ENCODE measurements at places on chromosomes 2 and 18.

GRCh38 chr18:3823073-3823472 lies 373.1 kb downstream of the TGIF1 start:
- no peak for DNase-seq

DNA sequence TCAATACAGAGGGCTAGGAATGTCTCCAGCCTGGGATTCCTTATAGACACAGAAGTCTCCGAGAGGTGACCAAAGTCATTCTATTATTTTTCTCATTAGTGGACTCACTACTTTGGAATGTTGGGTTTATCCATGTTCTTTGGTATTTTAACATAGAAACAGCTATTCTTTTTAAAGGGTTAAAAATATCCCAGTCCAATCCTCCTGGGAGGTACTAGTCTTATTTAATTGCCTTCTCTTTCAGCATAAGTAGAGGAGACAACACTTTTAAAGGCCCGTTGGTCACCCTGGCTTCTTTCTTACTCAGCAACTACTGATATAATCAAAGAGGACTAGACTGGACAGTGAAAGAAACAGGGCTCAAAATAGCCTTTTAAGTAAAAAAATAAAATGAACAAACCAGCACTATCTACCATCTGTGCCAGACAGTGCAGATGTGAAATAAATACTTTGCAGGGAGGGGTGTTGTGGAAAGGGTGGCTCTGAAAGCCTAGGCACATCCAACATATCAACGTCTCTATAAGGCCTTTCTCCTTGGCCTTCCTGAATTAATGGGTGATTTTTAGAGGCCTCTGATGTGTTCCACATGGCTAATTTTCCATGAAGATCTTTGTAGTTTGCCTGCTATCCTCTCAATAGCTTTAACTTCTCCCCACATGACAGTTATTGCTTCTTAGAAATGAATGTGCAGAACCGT lies 334.4 kb upstream of the THUMPD2 start:
- peak; percentile 93 for DNase-seq

GRCh38 chr18:7754725-7755181 lies 187.6 kb downstream of the PTPRM start:
- DNase-seq = peak; percentile 14

DNA sequence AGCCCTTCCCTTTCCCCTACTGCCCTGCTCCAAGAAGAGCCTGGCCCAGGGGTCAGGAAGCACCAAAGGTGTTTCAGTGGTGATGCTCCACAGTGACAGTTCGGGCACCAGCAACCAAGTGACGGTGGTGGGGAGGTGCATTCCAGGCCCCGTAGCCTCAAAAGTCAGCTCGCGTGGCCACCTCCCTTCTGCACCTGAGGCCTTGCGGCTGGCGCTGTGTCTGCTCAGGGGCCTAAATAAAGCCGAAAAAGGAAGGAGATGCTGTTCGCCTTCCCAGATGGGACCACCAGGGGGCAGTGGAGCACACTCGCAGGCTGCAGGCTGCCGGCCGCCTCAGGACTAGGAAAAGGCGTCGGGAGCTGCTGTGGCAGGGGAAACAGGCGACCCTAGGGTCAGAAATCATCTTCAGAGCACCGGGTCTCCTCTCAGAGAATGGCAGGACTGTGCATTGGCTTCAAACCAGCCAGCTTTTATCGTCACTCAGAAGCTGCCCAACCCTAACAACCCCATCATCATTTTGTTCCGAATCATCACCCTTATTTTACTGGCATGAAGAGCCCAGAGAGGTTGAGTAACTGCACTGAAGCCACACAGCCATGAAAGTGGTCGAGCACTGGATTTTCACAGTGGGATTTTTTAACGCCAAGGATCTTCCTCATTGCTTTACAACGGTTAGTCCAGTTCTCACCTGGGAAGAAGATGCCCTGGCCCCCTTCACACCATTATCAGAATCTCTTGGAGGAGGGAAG lies 213.0 kb upstream of the CELF4 start:
- DNase-seq = no peak

DNA sequence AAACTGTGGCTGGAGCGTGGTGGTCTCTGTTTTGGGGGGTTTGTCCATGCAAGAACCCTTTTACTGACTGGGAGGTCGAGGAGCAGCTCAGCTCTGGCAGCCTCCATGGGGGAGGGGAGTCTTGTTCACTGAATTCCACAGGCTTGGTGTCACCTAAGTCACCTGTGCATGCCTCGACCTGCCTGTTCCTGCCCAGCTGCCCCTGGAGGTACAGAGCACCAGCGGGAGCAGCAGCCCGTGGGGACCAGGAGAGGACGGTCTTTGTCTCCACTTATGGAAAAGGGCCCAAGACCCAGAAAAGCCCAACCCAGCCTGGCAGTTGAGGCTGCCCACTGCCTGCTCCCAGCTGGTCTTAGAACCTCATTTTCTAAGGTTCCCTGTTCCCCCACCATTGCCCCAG lies 168.7 kb upstream of the AGAP1 start:
- no peak for DNase-seq

DNA sequence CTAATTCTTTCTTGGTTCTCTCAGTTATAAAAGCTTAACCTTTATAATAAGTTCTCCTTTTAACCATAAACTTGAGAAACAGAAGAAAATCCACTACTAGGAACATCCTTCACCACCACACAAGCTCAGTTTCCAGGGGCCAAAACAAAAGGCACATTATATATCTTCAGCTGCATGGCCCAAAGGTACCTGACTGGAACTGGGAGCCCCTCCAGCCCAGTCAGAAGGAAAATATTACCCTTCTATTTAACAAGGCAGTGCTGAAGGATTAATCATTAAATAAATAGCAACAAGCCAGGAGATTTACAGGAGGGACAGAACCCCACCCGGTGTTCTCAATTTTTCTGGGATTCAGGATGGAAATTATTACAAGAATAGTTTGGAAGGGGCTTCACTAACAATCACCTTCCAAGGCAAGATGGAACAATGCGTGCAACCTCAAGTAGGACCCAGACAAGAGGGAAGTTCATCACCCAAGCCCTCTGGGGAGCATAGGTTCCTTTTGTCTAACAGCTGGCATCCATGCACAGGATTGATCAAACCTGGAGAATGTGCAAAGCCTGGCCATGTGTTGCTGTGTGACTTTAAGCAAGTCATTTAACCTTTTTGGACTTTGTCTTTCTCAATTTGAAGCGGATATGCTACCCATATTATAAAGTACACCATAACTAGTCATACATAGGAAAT lies 159.6 kb upstream of the SETBP1 start:
- DNase-seq = peak; percentile 40

DNA sequence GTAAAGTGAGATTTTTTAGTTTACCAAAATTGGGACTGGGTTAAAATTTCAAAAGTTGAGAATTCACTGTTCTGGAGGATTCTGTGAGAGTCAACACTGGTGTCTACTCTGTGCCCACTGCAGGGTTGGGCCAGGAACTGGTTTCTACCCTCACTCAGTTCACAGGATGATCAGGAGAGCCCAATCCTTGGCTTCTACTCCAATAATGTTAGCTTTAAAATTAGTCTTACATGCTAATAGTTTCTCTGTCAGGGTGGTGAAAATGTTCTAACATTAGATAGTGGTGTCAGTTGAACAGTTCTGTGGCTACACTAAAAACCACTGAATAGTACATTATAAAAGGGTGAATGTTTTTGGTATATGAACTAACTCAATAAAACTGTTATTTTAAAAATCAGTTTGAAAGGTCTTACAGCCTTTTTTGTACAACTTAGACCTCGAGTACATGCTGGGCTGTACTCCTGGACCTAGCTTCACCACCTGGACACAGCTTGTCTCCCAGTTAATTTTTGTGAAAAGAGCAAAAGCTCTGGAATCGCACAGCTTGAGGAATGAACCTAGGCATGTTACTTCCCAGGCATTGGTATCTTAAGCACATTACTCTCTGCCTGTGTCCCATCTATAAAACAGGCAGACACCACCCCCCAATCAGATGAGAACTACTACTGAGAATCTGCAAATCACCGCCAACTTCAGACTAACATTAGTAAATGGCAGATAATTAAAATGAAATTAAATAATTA lies 44.4 kb downstream of the ACVR1 start:
- peak; percentile 18 for DNase-seq

- DNase-seq = no peak
Observed at GRCh38 chr2:46122318-46122976, 174.8 kb upstream of the EPAS1 start.

DNA sequence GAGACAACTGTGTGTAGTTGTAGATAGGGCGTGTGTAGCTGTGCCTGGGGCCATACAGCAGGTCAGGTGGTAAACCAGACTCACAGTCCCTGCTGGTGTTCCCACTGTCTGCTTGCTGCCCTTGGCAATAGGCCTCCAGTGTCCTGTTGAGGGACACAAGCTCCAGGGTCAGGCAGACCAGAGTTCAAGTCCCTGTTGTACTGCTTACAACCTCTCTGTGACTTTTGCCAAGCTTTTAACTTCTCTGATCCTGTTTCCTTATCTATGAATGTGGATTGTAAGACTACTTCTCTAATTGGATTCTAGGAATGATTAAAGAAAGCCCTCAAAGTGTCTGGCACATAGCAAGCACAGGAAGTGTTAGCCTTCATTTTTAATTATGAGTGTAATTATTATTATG lies 68.6 kb downstream of the MERTK start:
- DNase-seq = no peak

- peak; percentile 84 for DNase-seq
Observed at GRCh38 chr18:22977847-22978701, 44.9 kb downstream of the RBBP8 start.

DNA sequence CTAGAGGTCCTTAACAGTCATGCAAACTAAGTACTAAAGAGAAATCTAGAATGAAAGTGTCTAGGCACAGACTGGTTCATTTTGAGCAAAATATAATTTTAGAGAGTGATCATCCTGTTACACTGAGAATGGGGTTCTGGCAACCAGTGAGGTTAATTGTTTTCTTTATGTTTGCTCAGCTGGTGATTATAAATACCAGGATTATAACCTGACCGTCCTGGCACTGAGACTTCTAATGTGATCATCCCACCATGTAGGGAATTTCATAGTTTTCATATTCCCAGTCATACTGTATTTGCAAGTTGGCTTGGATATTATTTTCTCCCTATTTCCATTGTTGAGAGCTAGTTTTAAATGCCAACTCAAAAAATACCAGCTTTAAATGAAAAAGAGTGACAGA lies 852.5 kb upstream of the LRATD1 start:
- DNase-seq = no peak

GRCh38 chr18:8694891-8695290 lies 10.5 kb upstream of the MTCL1 start:
- no peak for DNase-seq

DNA sequence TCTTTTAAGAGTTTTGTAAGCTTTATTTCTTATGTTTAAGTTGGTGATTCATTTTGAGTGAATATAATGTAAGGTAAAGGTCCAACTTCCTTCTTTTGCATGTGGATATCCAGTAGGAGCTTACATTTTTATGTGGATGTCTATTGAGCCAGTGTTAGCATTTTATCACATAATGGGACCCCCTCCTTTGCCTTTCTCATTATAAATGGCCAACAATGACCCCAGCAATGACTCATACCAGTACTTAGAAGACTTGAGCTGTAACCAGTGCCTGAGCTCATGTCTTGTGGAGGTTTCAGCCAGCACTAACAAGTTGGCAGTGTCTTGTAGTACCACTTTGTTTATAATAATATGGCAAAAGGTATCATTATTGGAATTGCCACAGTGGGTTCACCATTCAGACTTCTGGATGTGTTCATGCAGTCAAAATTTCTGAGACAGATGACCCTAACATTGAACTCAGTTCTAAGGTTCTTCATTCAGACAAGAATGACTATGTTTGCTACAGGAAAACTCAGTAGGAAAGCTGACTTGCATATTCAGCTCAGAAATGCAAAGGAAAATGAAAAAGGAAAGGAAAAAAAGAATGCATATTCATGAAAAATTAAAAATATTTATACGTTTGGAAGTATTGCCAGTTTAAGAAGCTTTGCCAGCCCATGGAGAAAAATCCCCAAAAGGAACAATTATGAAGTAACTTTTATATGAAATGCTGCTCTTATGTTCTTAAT lies 41.0 kb downstream of the CDKL4 start:
- no peak for DNase-seq

GRCh38 chr2:212548455-212548819 lies 9.8 kb upstream of the ERBB4 start:
- DNase-seq = peak; percentile 49

- no peak for DNase-seq
Observed at GRCh38 chr2:133312038-133312729, 256.1 kb downstream of the NCKAP5 start.

GRCh38 chr2:42029171-42029570 lies 18.6 kb upstream of the PKDCC start:
- DNase-seq = no peak

DNA sequence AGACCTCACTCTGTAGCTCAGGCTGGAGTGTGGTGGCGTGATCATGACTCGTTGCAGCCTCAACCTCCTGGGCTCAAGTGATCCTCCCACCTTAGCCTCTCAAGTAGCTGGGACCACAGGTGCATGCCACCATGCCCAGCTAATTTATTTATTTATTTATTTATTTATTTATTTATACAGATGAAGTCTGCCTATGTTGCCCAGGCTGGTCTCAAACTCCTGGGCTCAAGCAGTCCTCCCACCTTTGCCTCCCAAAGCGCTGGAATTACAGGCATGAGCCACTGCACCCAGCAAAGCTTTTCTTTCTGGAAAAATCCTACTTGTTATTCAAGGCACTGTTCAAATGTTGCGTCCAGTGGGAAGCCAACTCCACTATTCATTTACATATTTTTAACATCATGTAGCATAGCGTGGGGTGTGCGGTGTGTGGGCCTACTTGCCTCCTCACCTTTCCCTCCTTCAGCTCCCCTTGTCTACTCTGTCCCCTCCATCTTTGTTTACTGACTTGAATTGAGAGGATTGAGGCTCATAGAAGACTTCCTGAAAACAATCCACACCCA lies 6.8 kb upstream of the RHOB start:
- no peak for DNase-seq

DNA sequence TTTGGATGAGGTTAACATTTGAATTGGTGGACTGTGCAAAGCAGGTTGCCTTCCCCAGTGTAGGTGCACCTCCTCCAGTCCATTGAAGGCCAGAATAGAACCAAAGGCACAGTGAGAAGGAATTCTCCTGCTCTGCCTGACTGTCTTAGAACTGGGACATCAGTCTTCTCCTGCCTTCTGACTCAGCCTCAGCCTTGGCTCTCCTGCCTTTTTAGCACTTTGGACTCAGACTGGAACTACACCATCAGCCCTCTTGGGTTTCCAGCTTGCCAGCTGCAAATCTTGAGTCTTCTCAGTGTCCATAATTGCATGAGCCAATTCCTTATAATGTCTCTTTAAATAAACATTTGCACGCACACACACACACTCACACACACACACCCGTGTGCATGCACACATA lies 8.0 kb upstream of the TMEM177 start:
- no peak for DNase-seq

- peak; percentile 13 for DNase-seq
Observed at GRCh38 chr2:165219481-165219880, 15.6 kb upstream of the SCN3A start.

DNA sequence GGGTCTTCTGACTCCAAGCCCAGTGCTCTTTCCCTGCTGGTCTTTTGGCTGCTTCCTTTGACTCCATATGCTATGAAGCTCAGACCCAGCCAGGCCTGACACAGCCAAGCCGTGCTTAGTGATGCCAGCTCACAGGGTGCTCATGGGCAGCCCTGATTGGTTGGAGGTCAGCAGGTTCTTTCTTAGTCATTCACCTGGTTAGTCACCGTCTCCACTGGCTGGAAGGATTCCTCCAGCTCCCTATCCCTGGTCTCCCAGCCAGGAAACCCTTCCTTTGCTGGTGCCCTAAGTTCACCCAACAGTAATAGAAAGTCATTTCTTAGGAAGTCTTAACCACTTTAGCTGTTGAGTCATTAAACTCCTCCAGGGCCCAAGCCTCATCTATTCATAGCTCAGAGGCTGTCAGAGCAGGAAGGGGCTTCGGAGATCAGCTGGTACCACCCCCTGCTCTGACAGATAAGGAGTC lies 3.9 kb downstream of the KCNK3 start:
- DNase-seq = peak; percentile 95
